NK-92 treated with Interleukin-12 subunit alpha and Interleukin-12 subunit beta, amount 100 ng/mL, for 24 hours (cell line): ENCODE measurements at places on chromosomes 5 and 9.

DNA sequence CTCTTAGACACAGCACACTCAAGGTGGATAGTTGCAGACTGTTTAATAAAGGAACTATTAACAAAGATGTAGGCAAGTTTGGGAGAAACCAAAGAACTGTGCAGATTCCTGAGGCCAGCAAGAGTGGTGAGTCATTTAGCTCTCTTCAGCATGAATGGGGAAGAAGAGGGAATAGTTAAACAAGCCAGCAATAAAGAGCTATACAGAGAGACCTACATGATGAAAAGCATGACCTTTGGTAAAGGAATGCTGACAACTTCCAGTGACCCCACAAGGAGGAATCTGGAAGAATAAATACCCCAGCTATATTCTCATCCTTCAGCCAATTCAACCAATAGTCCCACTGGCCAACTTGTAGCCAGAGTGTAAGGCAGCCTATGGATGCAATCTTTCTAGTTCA lies 706.0 kb upstream of the GRAMD2B start:
- DNase-seq: no peak

- no peak for DNase-seq
Observed at GRCh38 chr5:109580225-109580624, 109.5 kb upstream of the MAN2A1 start.

DNA sequence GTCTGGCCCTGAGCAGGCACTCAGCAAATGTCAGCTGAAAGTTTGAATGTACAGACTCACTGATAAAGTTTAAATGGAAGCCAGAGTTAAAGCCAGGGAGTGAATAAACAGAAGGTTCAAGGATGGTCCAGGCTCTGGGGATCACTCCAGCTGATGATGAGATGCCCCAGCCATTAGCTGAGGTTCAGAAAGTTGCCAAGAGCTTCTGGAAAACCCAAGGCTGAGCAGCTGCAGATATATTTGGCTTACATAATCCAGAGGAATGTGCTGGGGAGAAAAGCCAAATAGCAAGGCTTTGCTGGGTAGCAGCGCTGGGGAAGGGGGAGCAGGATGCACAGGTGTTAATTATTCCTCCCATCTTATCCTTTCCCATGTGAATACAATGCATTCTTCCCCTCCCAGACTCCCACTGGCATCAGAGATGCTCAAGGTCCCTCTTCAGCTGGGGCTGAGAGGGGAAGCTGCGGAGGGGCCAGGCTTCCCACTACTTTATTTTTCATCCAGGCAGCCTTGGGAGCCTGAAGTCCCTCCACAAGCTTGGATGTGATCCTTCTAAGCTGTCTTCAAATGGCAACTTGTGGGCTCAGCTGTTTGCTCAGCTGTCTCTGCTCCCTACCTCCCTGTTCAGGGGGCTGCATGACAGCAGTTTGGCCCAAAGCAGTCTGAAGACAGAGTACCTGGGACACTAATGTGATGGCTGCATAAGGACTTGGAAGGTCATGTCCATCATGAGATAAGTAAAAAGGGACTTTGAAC lies 341.2 kb downstream of the TRIM32 start:
- DNase-seq: no peak

DNA sequence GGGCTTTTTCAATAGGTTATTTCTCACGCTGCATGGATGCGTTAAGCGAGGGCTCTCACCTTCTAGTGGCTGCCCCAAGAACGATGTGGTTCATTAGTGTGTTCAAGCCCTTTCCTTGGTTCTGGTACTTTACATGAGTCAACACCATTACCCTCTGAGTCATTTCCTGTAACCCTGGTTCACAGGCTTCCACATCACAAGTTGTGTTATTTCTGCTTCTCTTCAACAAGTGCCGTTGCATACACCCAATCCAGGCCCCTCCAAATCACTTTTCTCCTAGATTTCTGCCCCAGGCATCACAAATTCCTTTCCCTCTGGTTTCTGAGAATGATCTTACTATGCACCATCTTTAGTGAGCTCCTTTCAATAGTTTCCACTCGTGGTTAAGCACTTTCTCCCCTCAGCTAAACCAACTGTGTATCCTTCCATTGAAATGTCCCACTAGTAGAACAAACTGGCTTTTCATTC lies 69.5 kb upstream of the RAD23B start:
- peak; percentile 55 for DNase-seq

- DNase-seq: no peak
Observed at GRCh38 chr5:102498271-102499034, at the start of gene SLCO6A1. Gene SLCO6A1 (minus strand): TSS chr5:102499001. CDS start chr5:102498844, 157 bp downstream.

GRCh38 chr5:88355490-88356050 lies 86.9 kb upstream of the TMEM161B start:
- DNase-seq: no peak

DNA sequence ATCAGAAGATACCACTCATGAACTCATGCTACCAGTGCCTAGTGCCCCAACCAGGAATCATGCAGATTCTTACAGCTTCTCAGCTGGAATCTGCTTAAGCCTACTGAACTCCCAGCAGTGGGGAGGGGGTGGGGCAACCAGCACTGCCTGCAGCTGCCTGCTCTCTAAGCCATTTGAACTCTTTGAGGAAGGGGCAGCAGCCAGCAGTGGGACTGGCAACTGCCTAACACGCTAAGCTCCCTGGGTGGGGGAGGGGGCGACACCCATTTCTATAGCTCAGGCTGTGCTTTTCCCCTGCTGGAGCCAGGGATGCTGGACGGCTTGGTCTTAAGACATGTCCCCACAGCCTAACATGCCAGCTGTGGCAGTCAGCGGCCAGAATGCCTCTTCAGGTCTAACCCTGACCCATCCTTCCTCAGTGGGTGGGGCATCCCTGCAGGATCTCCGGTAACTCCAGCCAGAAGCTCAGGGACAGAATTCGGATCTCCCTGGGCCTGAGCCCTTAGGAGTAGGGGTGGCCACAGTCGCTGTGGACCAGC lies 889.7 kb downstream of the CDH9 start:
- DNase-seq: no peak

DNA sequence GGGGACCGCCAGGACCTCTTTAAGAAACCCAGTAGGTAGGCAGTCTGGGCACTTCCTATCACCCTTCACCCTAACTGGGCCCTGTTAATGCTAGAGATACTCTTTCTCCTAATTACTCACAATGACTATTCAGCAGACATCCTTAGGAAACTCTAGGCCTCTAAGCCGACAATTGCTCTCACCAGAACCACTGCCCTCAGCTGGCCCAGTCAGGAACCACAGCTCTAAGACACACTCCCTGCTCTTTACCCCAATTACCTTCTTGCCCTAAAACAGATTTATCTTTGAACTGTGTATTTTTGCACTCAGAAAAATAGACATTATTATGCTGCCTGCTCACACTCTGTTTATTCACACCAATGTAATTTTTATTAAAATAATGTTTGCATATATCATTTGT lies 432.6 kb upstream of the SLC30A5 start:
- no peak for DNase-seq

DNA sequence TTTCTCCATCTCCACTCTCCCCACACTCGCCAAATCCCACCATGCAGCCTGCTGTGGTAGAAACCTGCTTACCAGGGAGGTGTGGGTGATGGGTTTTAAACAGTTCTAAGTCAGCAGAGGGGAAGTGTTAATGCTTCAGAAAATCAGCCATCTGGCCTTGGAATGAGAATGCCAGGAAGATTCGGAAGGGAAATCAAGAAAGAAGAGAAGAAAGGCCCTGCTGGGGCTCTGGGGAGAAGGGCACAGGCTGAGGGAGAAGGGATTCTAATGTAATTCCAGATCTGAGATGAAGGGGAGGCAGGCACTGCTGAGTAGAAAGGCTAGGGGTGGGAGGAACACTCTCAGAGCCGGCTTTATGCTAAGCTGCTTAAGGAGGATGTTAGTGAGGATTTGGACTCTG lies 434.7 kb upstream of the DMAC1 start:
- DNase-seq: no peak

- no peak for DNase-seq
Observed at GRCh38 chr9:114410910-114411309, 23.1 kb upstream of the AKNA start.

DNA sequence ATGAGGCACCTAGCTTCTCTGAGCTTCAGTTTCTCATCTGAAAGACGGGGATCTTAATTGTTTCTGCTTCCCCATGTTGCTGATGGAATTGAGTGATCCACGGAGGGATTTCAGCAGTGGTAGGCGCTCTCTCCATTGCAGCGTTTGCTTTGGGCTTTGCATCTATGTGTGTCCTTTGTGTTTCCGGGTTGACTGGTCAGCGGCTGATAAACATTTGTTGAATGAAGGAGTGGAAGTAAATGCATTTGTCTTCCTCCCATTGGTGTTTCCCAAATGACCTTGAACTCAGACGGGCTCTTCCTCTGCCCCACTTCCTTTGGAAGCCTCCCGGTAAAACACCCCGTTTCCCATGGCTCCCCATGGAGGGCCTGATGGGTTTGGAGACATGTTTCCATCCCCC lies 117.2 kb downstream of the GAPVD1 start:
- DNase-seq: no peak

GRCh38 chr9:119429302-119429701 lies 60.1 kb upstream of the BRINP1 start:
- no peak for DNase-seq

DNA sequence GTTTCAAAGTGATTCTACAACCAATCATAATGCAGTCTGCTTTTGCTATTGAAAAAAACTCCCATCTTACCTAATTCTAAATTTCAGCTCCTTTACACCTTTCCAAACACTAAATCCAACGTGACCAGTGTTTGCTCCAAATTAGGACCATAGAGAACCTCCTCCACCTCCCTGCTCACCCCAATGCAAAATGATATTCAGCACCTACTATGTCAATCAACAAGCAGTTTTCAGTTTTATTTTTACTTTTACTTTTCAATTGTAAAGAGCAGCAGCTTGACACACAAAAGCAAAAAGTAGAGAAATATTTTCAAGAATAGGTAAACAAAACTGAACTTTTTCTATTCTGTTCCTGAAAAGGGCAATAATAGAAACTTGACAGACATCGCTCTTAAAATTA lies 3.4 kb downstream of the FAM13B start:
- no peak for DNase-seq
